ENCODE measurements at places on chromosomes 7 and 10.

GRCh38 chr7:131957338-131958020 is 401.1 kb upstream of the PODXL start:
- DNase-seq, result no peak

DNA sequence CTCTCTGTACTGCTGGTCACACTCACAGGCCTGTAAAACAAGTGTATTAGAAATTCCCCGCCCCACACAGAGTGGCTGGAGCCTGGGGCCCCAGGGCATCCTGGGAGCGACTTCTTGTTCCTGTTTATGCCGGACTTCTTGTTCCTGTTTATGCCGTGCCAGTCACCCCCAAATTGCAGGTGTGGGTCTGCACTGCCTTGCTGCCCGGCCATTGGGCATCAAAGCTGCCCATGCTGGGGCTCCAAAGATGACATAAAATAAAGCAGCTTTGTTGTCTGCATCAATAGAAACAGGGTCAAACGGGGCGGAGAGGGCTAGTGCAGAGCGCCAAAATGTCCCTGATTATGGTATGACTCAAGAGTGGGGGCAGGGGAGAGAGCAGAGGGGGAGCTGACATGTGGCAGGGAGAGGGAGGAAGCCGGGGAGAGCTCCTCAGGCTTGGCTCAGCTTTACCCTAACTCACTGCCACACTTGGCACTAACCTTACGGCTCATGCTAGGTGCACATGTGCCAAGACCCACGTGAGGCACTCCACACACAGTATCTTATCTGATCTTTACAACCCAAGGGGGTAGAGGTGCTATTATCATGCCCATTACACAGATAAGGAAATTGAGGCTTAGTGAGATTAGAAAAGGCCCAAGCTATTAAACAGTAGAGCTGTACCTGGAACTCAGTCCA is 98.4 kb downstream of the PIP4K2A start:
- DNase-seq, result no peak

- DNase-seq, result peak; percentile 25
Measured at GRCh38 chr10:25725917-25726716, 207.9 kb upstream of the MYO3A start.

DNA sequence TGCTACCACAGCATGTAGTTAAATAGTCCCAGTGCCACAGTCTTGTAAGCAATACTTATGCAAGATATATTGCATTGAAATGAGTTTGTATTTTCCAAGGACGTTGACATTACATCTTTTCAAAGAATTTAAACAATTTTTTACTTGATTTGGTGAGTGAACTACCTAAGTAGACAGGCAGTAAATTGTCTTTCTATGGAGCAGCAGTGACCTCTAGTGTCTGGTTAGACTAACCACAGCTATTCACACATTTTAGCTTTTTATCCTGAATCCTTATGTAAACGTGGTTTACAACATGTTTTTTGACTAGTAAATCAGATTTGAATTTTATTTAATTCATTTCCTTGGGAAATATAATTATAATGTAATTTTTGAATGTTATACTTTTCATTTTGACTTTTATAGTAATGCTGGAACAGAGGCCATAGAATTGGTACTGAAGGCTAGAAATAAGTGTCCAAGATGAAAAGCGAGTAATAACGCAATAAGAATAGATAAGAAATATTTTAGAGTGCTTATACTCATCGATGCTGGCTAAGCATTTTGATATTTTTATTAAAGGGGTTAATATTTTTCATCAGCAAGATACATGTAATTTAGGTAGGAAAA is 5.6 kb downstream of the LRRTM3 start:
- peak; percentile 54 for DNase-seq

DNA sequence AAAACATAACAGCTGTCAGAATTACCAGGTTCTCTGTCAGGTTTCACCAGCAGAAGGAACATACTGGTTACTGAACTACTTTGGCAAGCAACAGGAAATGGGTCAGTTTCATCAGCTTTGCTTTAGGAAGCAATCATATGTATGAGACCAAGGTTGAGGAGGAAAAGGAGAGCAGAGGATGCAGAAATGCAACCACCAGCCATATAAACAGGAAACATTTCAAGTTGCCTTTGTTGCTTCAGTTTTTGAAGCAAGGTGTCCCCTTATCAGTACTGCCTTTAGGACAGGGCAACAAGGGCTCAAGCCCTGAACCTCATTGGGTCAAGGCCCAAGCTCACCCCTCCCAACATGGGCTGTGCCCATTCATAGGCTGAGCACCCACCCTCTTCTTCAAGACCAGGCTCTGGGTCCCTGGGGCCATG is 10.2 kb downstream of the HIPK2 start:
- no peak for DNase-seq

GRCh38 chr10:32084185-32084851 is 28.1 kb upstream of the KIF5B start:
- no peak for DNase-seq

All from right renal pelvis (tissue), 4 donors.